ENCODE measurements at places on chromosomes 6 and 20.

DNA sequence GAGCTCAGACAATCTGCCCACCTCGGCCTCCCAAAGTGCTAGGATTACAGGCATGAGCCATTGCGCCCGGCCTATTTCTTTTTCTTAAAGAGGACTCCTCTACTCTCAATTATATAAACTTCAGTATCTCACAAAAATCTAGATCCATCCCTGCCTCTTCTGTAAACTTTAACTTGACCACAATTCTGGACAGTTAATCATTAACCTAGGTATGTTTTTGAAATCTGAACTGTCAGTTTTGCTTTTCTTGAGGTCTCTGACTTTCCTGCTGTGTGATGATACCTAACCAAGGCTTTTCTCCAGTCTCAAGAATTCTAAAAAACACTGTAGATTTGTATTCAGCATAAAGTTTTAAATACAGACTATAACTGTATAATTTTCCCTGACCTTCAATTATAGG is 388.2 kb upstream of the SYNCRIP start:
- DNase-seq = no peak

DNA sequence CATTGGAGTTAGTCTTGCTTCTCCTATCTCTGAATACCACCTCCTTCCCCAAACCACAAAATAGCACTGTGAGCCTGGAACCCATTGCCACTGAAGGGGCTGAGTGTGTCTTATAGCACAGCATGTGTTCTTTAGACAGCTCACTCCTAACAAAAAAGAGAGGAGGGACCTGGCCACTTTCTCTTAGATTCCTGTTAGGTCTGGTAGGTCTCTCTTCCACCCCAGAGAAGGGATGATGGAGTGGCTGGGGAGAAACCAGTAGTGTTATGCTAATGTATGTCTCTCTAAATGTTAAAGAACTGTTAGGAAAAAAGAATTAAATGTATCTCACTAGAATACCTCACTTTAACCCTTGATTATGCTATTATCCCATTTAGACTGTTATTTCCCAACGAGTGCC is 340.3 kb downstream of the EPHA7 start:
- no peak for DNase-seq

DNA sequence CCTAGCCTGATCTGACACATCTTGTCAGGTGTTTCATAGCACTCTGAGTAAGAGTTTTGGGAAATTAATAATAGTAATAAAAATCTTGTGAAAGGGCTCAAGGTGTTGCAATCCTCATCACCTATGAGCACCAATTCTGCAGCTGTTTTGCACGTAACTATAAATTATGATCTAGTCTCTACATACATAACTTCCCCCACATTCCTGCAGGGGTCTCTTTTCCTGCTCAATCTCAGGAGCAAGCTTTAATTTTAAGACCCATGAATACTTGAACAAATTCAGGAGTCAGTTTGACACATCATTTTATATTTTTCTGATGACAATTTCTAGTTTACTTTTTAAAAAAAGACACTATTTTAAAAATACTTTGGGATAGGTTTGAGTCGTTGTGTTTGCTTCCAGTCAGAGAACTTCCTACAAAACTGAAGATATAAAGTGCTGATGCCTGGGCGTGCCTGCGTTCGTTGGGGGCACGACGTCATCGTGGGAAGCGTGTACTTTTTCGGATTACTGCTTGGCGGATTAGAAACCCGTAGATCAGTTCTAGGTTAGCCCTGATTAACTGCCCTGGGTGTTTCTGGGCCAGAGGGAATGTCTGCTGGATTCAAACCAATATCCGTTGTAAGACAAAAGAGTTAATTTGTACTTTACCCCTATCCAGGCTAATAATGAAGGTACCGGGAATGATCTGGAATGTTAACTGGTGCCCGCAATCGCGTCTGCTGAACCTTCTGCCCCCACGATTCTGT is 1.0 kb upstream of the E2F3 start:
- peak; percentile 44 for DNase-seq

DNA sequence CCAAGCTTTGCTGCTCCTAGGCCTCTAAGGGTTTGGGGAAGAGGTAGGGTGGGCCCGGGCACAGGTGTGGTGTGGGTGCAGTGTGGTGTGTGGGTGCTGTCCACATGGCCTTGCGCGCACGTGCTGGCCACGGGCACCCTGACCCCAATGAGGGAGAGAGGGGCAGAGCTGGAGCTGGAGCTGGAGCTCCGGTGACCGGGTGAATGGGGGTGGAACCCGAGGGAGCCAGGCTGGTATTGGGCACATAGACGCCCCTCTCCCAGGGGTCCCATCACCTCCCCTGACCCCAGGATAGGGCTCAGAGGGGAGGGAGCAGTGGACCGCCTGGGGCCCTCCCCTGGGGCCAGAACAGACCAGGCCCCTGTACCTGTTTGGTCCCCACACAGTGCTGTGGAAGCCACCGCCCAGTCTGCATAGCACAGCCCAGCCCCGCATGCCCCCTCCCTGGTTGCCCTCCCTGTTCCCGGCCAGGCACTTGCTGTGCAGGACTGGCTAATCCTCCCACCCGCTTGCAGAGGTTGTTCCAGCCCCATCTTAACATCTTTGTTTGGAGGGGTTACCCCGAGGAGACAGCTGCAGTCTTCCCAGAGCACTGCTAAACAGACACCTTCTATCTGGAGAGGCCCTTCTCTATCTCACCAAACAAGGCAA is 984 bp downstream of the ADAM33 start:
- peak; percentile 4 for DNase-seq

DNA sequence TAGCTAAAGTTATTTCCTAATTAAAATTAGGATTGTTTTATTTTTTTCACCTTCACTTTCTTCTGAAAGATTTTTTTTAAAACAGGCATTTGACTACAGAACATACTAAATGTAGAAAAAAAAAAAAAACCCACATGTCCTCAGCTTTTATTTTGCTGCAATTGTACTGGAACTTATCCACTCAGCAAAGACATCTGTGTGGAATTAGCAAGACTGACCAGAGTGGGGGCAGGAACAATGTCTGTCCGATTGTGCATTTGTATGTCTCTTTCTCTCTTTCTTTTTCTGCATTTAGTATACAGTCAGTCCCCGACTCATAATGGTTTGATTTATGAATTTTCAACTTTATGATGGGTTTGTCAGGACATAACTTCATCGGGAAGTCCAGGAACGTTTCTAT is 77.3 kb downstream of the CHD6 start:
- peak; percentile 37 for DNase-seq

DNA sequence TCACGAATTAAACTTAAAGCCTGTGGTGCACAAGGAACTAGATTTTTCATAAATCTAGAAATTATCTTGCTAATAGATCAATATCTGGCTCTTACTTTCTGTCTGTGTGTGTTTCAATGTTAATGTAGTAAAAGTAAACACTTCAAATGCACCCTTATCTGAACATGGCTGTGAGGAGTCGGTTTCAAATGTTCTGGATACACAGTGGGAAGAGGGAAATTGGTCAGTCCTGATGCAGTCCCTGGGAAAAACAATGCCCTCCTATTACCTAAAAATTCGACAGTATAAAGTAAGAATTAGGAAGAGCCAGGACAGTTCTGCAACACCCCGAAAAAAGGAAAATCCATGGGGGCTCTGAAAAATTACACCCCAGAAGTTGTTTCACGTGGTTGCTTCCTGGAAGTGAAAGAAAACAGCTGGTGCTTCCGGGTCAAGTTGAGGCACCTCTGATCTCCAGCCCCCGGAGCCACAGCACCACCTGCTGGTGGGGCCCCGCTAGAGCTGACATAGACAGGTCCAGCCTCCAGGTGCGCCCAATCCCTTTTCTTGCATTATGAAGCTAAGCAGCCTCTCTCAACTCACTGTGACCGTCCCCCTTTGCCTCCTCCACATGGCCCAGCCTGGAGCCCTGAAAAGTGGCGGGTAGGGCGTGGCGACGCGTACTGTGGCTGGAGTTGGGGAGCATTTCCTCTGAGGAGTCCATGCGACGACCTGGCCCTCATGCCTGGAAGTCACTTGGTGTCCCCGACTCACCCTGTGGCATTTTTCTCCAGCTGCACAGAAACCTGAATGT is 8.3 kb downstream of the SEMG2 start:
- no peak for DNase-seq

GRCh38 chr6:20538131-20538662 is 3.9 kb downstream of the CDKAL1 start:
- DNase-seq = no peak

DNA sequence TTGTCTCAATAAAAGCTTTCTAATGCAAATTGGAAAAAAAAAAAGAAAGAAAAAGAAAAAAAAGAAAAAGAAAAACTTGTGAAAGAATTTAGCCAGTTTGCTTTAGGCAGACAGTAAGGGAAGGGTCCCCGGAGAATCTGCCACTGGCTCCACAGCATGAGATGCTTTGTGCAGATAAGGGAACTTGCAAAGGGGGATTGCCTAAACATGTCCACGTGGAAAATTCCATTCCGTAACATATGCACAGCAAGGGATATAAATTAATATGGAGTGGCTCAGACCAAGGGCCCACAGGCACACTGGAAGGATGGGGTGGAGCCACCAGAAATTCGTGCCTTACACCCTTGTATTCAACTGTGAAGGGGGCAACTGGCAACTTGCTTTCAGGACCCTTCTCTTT is 45.4 kb downstream of the MKKS start:
- DNase-seq = no peak

DNA sequence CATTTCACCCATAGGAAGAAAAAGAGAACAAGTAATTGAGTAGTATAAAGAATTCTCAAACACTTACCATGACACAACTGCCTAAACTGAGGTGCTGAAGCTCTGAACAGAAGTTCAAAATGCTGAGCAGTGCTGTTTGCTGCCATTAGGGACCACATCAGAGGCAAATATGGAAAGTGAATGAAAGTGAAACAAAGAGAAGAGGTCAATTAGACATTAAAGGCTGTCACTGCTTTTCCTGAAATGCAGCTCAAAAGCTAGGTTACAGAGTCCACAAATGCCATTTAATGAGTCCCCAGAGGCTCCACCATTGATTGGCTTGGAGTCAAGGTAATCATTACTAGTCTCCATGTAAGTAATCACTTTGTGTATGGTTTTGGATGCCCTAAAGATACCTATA is 46.1 kb downstream of the POU3F2 start:
- DNase-seq = no peak

DNA sequence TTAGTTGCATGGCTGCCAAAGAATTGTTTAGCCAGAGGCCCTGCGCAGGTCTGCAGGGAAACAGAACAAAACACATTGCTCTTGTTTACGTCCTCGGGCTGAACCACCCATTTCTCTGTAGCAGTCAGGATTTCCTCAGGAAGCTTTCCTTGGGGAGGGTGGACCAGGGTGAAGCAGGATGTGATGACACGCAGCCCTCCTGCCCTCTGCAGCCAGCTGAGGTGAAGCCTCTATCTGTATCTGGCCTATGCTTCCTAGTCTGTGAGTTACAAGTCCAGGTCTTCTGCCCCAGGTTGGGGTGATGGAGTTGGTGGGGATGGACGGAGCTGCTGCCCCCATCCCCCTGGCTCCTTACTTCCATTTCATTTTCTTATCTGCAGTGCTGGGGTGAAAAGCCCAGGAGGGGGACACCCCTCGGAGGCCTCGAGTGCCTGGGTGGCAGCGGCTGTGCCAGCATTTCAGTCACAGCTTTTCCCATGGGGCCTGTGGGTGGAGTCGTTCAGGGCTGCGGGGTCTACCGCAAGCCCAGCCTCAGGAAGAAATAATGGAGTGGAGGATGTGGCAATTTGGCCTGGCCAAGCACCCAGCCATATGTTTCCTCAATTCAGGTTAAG is 24.9 kb downstream of the SASH1 start:
- peak; percentile 78 for DNase-seq

- DNase-seq = no peak
These were observed 52.2 kb downstream of the RREB1 start for GRCh38 chr6:7159790-7160525.

DNA sequence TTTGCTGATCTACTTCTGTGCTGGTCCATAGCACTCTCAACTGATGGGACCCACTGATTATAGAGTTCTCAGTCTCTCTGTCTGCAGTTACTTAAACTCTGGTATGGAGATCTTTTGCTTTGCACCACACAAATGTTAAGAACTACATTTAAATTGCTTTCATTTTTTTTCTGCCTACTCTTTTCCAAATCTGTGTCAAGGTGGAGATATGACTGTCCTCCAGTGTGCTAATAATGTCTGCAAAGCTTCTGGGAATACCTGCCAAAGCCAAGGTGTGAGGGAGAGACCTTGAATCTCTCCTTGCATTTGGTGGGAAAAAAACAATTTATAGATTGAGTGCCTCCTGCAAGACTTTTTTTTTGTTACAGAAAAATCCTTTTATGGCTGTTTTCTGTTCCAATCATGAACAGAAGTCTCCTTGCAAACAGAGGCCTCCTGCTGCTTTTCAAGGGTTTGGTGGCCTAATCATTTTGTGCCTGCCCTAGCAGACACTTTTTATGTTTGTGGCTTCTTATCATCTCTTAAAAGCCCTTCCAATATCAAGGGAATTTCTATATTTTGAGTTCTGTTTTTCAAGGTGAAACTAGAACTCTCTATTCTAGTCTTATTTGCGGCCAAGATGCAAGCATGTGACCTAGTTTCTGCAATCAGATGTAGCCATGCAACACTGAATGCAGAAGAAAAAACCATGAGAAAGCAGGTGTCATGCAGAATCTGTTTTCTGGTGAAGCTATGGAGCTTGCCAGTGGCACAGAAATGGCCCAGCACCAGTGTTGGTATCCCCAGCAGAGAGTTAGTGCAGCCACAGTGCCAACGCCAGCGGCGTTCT is 23.2 kb upstream of the AKIRIN2 start:
- no peak for DNase-seq

- DNase-seq = no peak
These were observed 104.8 kb downstream of the ELOVL4 start for GRCh38 chr6:79842376-79843040.

- DNase-seq = no peak
These were observed 315.4 kb upstream of the JARID2 start for GRCh38 chr6:14930366-14930989.

GRCh38 chr6:39114388-39114703 is 640 bp downstream of the SAYSD1 start:
- DNase-seq = no peak

DNA sequence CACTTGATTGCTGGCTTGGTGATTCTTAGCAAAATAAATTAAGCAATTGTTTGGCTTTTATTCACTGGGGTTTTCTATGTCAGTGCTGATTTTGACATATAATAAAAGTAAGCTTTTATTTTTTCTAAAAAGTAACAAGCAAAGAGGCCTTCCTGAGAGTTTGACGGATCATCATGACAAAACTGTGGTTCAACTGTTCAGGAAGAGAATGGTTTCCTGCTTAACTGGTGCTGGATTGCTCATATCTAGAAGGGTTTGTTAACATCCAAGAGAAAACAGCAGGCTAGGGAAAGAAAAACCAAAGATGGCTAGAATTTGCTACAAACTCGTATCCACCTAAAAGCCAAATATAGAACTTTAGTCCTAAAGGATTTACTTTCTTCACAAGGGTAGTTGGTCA is 21.2 kb downstream of the SERPINB1 start:
- DNase-seq = no peak

GRCh38 chr6:25122622-25123237 is 156.4 kb upstream of the CARMIL1 start:
- no peak for DNase-seq

Data from fibroblast of the aortic adventitia (primary cell).